ENCODE measurements at places on chromosomes 7 and 10.
A peak's percentile ranks its signal among the peaks of the same experiment; 100 is the strongest.

GRCh38 chr7:137898839-137899721 lies 52.3 kb upstream of the DGKI start:
- peak; percentile 67 for DNase-seq

DNA sequence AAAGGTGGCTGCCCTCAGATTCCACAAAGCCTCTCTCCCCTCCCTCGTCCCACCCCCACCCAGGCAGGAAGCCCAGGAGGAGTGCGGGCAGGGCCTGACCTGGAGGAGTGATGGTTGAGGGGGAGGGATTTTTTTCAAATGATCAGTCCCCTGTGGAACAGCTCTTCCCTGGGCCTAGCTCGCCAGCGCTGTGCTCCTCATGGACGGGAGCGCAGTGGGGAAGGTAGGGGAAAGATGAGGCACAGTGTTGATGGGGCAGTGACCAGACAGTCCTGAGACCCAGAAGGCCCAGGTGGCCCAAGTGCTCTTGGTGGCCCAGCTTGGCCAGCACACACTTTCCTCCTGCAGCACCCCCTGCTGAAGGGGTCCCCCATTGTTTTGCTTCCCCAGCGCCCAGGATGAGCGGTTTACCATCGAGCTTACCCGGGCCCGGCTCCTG lies 8.5 kb downstream of the SAP25 start:
- DNase-seq: no peak

GRCh38 chr7:2736411-2736914 lies 48.5 kb downstream of the AMZ1 start:
- no peak for DNase-seq

- DNase-seq: no peak
These were observed 94.3 kb upstream of the AFAP1L2 start for GRCh38 chr10:114498413-114499111.

DNA sequence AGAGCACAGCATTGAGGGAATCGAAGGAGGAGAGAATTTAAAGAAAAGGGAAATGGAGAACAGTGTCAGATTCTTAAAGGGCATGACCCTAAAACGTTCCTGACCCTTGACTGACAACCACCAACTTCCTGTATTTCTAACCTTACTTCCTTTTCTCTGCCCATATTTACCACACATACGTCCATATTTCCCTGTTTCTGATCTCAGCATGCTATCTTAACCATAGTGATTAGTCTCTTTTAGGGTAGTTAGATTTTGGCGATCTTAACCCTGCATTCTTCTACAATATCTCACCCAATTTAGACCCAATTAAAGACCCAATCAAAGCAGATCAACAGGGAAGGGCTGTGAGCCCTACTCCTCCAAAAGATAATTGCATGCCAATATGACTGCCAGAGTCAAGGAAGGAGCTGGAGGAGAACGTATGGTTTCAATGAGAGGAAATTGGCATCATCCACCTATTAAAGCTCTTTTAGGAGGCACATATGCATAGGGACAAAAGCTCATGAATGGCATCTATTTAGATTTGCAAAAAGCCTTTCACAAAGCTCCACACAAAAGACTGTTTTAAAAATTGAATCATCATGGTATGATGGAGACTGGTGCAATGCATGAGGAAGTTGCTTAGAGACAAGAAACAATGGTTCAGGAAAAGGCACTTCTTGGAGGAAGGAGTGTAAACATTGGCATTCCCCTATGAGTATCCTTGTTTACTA lies 49.0 kb upstream of the ARHGAP12 start:
- DNase-seq: no peak

GRCh38 chr10:49268185-49268584 lies 30.8 kb upstream of the C10orf71 start:
- no peak for DNase-seq

DNA sequence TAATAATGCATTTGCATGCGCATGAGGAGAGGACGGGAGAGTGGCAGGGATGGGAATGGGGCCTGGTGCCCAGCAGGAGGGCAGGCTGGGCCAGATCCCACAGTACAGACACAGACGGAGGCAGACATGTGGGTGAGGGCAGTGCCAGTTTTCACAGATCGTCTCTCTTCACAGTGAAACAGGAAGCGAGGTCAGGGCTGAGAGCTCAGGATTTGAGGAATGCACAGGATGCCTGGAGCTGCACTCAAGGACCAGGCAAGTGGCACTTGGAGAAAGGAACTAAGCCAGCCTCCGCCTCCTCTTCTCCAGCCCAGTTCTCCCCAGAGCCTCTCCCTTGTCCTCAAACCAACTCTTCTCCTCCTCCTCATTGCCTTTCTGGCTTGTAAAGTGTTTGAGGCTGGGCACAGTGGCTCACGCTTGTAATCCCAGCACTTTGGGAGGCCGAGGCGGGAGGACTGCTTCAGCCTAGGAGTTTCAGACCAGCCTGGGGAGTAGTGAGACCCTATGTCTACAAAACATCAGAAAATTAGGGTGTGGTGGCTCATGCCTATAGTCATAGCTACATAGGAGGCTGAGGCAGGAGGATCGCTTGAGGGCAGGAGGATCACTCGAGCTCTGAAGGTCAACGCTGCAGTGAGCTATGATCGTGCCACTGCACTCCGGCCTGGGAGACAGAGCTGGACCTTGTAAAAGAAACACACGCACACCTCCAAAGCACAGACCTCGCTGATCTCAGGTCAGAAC lies 115.2 kb downstream of the HIP1 start:
- no peak for DNase-seq

DNA sequence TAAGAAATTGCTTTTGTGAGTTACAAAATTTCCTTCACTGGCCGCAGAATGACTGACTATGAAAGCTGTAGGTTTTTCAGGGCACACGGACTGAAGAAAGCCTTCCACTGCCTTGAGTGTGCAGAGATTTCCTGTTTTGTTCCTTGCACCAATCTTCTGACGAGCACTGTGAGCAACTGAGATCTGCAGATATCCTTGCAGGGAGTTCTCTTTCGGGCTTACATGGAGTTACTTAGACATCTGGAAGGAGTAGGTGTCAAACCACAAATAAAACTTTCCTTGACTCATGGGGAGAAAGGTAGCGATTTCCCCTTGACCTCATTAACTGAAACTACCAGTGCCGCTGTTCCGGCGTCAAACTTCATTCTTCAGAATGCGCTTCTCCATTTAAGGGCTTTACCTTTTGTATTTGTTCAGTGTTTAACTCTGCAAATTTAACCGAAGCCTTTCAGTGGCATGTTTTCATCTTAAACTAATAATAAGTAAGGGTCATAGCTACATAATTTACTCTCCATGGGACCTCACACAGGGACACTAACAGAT lies 1175.3 kb downstream of the GATA3 start:
- no peak for DNase-seq

DNA sequence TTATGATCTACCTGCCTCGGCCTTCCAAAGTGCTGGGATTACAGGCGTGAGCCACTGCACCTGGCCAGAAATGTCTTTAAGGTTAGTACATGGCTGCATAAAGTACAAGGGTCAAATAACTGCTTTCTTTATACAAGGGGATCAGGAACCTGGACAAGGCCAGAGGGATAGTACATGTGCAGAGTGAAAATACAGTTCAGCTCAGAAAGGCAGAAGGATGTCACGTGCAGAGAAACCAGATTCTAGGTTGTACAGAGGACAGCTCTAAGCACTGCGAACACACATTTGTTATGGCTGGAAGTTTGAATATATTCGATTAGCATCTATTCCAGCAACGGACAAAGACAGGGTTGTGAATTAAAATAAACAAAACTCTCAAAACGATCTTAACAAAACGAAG lies 6.0 kb upstream of the RSBN1L start:
- DNase-seq: no peak

GRCh38 chr10:32357056-32357735 lies 10.2 kb upstream of the EPC1 start:
- DNase-seq: no peak

DNA sequence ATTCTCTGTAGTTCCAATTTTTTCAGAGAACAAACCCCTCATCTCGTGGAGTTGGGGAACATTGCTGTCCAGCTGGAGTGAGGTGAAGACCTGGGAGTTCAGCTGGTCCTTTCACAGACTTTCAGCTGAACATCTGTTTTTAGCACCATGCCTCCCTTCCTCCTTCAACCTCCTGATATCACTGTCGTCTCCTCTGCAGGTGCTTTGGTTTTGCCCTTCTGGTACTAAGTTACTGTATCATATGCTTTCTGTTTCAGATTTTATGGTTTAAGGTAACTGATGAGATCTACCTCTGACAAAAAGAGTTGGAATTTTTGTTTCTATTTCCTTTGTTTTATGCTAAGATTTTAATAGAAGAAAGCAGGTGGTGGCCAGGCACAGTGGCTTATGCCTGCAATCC lies 102.9 kb downstream of the ZNF438 start:
- no peak for DNase-seq

- DNase-seq: no peak
These were observed 55.3 kb downstream of the STK32C start for GRCh38 chr10:132252412-132252811.
